ENCODE measurements at places on chromosomes 16 and 17.

- no peak for DNase-seq
Measured at GRCh38 chr17:62925267-62925836, 40.7 kb upstream of the TANC2 start.

- no peak for DNase-seq
Measured at GRCh38 chr17:29682054-29682453, 59.3 kb upstream of the CORO6 start.

DNA sequence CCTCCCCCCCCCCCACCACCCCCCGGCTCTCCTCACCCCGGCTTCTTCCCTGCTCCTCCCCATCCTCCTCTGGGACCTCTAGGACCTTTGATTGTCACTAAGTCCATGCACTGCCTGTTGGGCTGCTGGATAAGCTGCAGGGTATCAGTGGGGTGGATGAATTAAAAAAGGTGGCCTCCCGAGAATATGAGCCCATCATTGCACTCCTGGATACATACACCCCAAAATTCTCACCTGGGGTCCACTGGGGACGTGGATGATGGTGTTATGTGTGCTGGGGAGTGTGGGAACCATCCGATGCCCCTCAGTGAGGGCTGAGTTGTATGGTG, 88.8 kb downstream of the IRF8 start:
- no peak for DNase-seq

GRCh38 chr16:23941963-23942564, 106.3 kb downstream of the PRKCB start:
- DNase-seq = no peak

DNA sequence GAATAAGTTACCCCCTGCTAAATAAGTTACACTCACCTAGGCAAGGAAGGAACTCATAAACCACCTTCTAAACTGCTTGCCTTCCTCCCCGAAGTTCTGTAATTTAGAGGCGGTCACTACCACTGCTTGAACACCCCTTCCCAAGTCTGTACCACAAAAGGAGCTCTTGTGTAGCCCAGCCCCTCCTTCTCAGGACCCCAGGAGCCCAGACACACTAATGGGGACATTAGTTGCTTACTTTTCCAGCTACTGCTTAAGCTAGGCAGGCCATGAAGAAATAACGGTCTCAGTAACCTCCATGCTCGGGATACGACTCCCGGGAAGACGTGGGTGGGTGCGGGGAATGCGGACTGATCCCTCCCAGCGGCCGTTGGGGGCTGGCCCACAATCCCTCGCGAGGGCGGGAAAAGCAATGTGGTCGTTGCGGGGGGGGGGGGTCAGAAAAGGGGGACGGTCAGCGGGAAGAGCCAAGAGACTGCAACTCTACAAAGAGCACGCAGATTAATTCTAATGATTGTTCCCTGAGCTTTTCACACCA, at the start of gene TEX14:
TEX14 (minus strand) TSS at position 345 of the 538 bp plus-strand sequence. CDS start 40,044 bp downstream, outside the sequence.
- DNase-seq = no peak

- peak; percentile 82 for DNase-seq
Measured at GRCh38 chr17:80082403-80083135, 18.8 kb upstream of the GAA start.

GRCh38 chr17:1829216-1829591, 498 bp downstream of the SMYD4 start:
- DNase-seq = peak; percentile 7

- DNase-seq = no peak
Measured at GRCh38 chr16:12025926-12026325, 49.4 kb downstream of the SNX29 start.

DNA sequence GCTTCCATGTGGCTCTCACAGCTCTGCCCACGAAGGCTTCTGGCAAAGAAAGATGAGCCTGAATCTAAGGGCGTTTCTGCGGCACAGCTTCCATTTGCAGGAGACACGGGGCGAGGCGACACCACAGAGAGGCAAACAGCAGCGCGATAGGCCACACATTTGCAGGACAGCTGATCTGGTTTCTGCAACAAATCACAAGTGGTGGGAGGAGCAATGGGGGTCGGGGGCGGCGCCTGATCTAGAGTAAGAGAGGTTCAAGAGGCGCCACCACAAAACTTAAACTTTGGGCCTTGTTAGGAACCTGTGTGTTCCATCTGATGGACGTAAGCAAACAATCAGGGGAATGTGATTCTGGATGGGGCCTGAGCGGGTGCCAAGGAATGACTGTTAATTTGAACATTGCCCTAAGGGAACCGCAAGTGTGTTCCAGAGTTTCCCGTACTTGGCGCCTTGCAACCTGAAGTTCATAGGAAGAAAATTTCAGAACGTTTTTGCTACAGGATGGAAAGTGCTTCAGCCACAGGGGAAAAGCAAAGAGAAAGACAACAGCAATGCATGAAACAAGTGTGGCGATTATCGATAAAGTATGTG, 18.9 kb upstream of the ENPP7 start:
- no peak for DNase-seq

- no peak for DNase-seq
Measured at GRCh38 chr17:55219459-55219858, 45.3 kb upstream of the HLF start.

DNA sequence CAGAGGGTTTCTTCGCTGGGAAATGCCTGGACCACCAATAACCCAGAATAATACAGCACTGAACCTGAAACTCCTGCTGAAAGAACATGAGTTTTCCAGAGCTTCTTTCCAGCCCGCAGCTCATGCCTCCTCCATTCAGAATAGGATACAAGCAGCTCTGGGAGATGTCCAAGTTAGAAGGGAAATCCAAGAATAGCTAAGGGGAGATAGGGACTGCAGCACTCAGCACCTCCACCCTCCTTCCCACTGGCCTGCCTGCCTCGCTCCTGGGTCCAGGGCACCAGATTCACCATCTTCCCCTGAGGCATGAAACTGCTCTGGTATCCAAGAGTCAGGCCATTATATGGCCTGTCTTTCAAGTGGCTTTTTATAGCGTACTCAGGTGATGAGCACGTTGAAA, 4.1 kb downstream of the KRT31 start:
- no peak for DNase-seq
